ENCODE measurements at places on chromosomes 6 and 20. TPM values are rescaled to one million over a fixed set of nuclear protein-coding genes. Genes with fewer than 3 reads are reported as not detected.

GRCh38 chr6:152401978-152402377, 235.2 kb downstream of the SYNE1 start:
- no peak for DNase-seq

DNA sequence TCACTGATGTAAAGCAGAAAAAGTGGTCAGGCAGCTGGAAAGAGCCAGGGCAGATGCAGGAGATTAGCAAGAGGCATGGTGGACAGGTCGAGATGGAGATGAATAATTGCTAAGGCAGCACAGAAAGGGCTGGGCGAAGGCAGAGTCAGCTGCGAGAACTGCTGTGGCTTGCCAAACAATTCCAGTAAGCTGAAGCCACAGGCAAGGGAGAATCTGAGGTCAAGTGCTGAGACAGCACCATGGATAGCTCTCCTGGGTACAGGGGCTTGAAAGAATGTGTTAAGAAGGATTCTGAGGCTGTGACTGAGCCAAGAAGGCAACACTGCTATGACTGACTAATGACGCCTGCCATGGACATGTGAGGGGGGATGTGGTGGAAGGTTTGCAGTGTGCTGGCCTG, 220.8 kb upstream of the FOXA2 start:
- peak; percentile 40 for DNase-seq

GPX5 gene
- total RNA-seq: not detected

PRICKLE4 gene
- 0.70 TPM for total RNA-seq

DNA sequence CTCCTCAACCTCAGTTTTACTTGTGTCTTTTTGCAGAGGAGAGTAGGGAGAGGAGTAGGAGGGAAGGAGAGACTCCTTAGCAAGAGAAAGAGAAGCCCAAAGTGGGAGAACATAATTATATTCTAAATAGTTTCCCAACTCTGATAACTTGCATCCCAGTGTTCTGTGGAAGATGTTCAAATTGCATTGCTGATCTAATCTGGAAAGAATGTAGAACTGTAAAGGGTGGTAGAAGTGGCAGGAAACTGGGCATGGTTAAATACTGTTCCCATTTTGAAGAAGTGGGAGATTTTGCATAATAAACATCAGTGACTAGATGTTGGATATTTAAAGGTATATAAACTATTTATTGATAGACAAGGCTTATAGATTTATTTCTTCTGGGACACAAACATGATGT, 42.6 kb upstream of the HMGN3 start:
- no peak for DNase-seq

C20orf202 gene
- 0.13 TPM for total RNA-seq

DNA sequence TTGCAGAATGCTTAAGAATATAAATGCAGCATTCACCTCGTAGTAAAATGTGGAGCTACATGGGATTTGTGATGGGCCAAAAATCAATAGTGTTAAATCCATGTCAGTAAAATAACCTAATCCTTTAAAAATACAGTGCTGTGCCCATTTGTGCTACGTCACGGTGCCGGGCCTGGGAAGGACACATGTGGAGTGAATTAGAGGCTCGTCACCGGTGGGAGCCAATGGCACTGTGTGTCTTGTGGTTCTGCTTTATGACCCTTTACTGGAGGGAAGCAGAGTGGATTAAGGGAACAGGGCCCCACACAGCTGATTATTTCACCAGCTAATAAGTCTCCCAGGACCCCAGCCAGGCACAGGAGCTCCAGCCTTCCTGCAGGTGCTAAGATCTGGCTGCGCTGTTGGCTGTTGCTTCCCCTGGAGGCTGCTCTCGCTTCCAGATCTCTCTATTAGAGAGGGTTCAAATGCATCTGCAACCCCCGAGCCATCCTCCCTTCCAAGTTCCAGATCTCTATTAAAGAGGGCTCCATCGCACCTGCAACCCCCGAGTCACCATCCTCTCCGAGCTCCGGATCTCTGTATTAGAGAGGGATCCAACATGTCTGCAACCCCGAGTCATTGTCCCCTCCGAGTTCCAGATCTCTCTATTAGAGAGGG, 405.8 kb downstream of the CDH4 start:
- DNase-seq: no peak

COL9A1 gene
- total RNA-seq: 7.8 TPM

KIF6 gene
- total RNA-seq: 0.88 TPM

DNA sequence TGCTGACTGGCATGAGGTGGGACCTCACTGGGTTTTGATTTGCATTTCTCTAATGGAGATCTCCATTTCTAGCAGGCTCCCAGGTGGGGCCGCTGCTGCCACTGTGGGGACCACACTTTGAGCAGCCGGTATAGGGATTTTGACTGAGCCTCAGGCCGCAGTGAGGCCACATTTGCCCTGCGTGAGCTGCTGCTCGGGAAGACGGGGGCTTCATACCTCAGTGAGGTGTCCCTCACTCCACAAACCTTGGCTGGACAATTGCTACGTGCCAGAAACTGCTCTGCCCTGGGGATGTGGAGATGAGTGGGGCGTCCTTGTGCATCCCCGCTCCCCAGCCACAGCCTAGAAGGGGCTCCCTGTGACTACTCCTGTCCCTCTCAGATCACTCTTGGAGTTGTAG, 134.3 kb downstream of the ANKRD60 start:
- DNase-seq: peak; percentile 22

SAMD10 gene
- total RNA-seq: 5.7 TPM

GRCh38 chr20:11976966-11977365, 59.3 kb downstream of the BTBD3 start:
- DNase-seq: no peak

OPN5 gene
- total RNA-seq: not detected

CYP39A1 gene
- 0.59 TPM for total RNA-seq

DNA sequence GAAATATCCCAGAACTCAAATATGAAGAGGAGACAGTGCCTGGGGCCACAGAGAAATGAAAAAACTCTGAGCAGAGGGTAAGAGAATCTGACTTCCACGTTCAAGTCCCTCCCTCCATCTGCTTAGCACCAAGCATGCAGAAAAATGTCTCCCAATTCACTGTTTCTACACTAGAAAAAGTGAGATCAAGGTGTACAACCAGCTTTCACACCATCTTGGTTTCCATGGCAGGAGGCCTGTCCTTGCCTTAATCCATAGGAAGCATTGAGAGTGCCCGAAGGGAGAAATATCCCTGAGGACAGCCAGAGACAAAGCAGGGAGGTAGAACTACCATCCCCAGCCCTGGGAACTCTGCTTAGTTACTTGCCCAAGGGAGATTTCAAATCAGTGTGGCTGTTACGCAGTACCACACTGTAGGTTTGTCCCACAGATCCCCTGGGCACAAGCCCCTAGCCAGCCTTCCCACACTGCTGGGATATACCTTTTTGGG, 82.9 kb downstream of the SCML4 start:
- no peak for DNase-seq

GRCh38 chr20:59265298-59265697, 35.1 kb upstream of the EDN3 start:
- no peak for DNase-seq

GRCh38 chr6:7812623-7813022, 86.7 kb downstream of the BMP6 start:
- no peak for DNase-seq

GRCh38 chr6:106924694-106925523, 49.6 kb downstream of the CD24 start:
- no peak for DNase-seq

GSTA2 gene
- total RNA-seq: not detected

DNA sequence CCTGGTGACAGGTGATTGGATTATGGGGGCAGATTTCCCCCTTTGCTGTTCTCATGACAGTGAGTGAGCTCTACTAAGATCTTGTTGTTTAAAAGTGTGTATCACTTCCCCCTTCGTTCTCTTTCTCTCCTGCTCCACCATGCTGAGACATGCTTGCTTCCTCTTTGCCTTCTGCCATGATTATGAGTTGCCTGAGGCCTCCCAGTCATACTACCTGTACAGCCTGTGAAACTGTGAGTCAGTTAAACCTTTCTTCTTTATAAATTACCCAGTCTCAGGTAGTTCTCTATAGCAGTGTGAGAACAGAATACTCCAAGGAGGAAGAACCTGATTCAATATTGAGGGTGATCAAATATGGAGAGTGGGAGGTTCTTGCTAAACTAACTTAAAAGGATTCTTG, 724.9 kb downstream of the DOK5 start:
- DNase-seq: no peak

GRCh38 chr6:46882645-46883044, 39.1 kb downstream of the ADGRF5 start:
- no peak for DNase-seq

- DNase-seq: no peak
Measured at GRCh38 chr6:156389296-156389695, 387.9 kb upstream of the ARID1B start.

- no peak for DNase-seq
Measured at GRCh38 chr6:147643341-147644200, 135.1 kb downstream of the SAMD5 start.

DNA sequence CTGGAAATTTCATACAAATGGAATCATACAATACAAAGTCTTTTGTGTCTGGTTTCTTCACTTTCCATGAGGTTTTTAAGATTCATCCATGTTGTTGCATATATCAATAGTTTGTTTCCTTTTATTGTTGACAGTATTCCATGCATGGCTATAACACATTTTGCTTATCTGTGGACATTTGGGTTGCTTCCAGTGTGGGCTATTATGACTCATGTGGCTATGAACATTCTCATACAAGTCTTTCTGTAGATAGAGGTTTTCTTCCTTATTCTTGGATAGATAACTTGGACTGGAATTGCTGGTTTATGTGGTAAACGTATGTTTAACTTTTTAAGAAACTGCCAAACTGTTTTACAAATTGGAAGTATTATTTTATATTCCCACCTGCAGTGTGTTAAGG, 30.0 kb upstream of the KIF6 start:
- no peak for DNase-seq

GRCh38 chr6:53492860-53493634, 51.9 kb downstream of the GCLC start:
- DNase-seq: peak; percentile 41

- DNase-seq: no peak
Measured at GRCh38 chr6:158472447-158472846, 87.4 kb upstream of the TMEM181 start.

PLEKHG1 gene
- total RNA-seq: 1.0 TPM

BPIFA1 gene
- not detected for total RNA-seq

GRCh38 chr20:62137478-62138203, 5.6 kb downstream of the PSMA7 start:
- DNase-seq: no peak

- no peak for DNase-seq
Measured at GRCh38 chr20:20847814-20848213, 135.4 kb upstream of the RALGAPA2 start.

- no peak for DNase-seq
Measured at GRCh38 chr20:1874450-1875182, 20.6 kb upstream of the SIRPA start.

NFATC2 gene
- 0.61 TPM for total RNA-seq

DNA sequence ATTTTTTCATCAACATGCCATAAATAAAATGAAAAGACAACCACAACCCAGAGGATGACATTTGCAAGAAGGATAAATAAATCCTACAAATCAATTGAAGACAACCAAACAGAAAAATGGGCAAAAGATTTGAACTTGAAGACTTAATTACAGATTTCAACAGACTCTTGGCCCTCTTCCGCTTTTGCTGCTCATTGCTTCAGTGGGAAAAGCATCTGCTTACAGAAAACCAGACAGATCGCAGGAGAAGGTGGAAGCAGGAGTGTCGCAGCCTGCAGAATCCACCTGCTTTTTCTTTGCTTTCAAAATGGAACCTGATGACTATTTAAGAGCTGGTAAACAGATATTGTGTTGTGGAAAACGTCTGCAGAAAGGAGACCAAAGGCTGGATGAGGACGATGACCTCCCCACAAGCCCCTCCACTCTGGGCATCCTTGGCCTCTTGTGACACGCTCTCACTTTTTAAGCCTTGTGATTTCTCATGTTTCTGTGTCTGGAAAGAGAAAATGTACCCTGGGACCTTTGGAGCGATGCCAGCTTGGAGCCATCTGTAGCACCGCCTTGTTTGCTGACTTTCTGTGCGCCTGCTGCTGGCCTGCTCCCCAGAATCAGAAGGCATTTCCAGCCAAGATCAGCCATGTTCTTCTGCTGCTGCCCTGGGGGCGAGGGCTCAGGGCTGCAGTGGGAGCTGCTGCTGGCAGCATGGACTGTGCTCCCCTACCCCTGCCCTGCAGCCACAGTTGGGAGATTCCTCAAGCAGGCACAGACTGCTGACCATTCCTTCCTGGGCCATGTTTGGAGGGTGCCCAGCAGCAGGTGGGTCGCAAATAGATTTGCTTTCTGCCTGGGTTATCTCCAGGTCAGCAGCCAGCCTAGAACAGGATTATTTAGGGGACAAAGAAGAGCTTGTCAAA, 3.6 kb upstream of the CSTL1 start:
- no peak for DNase-seq

GRCh38 chr6:21208081-21208795, 385.3 kb upstream of the SOX4 start:
- DNase-seq: no peak

DNA sequence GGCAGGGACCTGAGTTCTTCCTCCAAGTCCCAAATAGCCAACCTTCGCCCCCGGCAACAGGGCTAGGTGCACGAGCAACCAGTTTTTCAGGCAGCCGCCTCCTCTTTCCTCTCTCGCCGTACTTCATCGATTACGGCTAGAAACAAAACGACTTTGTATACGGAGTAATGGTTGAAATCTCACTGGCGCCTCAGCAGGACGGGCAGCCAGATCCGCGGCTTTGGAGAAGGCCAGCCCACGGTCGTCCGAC, 333 bp upstream of the SMIM13 start:
- no peak for DNase-seq

- no peak for DNase-seq
Measured at GRCh38 chr20:59158673-59159072, 4.9 kb upstream of the ZNF831 start.

- DNase-seq: no peak
Measured at GRCh38 chr20:42595625-42596024, 594.1 kb downstream of the PTPRT start.

DNA sequence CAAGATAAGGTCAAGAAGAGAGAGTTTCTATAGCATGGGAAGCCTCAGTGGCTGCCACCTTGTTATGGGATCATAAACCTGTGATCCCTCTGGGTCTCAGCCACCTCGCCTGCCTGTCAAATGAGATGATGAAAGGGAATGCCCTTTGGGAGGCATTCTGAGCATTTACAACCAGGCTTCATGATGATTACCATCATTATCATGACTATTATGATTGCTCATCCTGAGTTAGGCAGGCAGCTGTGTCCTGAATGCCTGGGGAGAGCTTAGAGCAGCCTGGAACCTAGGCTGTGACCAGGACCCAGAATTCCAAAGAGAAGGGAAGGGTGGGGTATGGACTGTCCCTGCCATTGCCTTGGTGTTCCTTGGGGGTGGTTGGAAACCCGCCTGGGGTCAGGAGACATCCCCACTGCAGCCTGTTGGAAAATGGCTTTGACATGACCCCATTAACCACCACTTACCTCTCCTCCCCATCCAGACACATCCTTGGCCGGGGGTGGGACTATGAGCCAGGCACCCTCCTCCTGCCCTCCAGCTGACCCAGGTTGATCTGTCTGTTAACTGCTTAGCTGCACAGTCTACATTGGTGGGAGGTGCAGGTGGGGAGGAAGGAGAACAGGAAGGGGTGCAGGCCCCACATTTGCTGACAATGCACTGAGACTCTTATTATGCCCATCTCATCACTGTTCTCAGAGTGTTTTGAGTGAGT, 51.9 kb downstream of the LRFN2 start:
- DNase-seq: no peak

OPRL1 gene
- total RNA-seq: 0.90 TPM

MRPL14 gene
- 80.3 TPM for total RNA-seq

PKHD1 gene
- 0.09 TPM for total RNA-seq

GRCh38 chr6:51116723-51117122, 298.1 kb downstream of the TFAP2B start:
- no peak for DNase-seq
